ENCODE measurements at places on chromosomes 7 and 10.

- DNase-seq: no peak
Measured at GRCh38 chr10:50600831-50601477, 22.8 kb downstream of the SGMS1 start.

DNA sequence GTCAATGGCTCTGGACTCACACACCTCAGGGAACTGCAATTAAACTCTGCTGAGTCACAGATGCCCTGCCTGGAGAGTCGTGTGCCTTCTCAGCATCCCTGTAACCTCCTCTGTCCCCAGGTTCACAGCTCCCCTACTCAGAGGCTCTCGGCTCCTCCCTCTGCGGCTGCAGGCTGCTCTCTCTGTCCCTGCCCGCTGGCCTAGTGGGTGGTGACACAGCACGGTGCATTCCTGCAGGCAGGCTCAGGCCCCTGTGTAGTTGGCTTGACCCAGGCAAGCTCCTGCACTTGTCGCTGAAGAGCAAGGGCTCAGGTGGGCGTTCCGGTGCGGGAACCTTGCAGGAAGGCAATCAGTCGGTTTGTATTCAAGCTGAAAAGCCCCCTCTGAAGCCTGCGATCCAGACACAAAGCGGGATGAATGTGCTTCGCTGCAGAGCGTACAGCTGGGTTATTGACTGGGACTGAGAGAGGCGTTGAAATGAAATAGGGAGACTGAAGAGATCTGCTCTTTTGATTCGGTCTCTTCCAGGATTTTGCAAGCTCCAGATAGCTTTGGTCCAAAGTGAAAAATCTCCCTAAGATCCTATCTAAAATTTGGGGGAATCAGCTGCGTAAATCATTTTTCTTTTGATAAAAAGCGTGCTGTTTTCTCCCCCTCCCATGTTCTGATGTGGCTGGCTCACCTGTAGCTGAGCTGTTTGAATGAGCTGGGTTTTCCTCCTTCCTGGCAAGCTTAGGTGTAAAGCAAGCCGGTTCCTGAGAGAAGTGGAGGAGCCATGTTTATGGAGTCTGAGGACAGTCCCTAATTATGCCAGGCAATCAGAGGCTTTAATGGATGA is 208.7 kb upstream of the PHYHIPL start:
- no peak for DNase-seq

GRCh38 chr10:100748231-100749058 is 3.1 kb downstream of the PAX2 start:
- no peak for DNase-seq

DNA sequence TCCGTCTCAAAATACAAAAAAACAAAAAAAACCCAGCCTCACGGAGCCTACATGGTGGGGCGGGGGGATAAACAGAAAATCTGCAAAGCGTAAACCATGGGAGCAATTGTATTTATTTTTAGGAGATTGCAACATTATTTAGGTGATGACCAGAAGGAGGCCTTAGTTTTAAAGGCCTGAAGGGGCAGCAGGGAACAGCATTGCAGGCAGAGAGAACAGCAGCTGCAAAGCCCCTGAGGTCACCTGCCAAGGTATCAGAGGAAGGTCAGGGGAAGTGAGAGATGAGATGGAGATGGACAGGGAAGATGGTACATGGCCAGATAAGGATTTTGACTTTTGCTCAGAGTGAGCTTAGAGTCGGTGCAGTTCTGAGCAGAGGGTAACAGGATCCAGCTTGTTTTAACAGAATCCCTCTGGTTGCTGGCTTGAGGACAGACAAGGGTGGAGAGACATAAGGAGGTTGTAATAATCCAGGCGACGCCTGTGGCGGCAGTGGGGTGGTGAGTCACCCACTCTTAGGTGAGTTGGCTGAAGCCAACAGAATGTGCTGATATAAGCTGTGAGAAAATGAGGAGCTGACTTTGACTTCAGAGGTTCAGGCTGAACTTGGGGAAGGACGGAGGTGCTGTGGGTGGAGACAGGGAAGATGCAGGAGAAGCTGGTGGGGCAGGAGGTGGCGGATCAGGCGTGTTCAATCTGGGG is 82.3 kb upstream of the GTF2I start:
- DNase-seq: no peak

DNA sequence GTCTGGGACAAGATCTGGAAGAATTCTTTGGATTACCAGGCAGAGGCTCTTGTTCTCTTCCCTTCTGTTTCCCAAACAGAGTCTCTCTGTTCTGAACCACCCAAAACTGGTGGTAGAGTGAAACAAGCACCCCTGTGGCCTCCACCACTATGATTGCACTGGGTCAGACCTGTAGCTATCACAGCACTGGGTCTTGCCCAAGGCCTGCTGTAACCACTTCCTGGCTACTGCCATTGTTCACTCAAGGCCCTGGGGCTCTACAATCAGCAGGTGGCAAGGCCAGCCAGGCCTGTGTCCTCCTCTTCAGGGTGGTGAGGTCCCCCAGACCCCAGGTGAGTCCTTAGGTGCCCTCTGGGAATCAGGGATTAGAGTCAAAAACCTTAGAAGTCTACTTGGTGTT is 4.1 kb upstream of the LRRC17 start:
- no peak for DNase-seq

GRCh38 chr7:134850066-134850465 is 70.6 kb downstream of the CALD1 start:
- DNase-seq: no peak

- no peak for DNase-seq
Measured at GRCh38 chr10:27611744-27612550, 107.8 kb downstream of the RAB18 start.

DNA sequence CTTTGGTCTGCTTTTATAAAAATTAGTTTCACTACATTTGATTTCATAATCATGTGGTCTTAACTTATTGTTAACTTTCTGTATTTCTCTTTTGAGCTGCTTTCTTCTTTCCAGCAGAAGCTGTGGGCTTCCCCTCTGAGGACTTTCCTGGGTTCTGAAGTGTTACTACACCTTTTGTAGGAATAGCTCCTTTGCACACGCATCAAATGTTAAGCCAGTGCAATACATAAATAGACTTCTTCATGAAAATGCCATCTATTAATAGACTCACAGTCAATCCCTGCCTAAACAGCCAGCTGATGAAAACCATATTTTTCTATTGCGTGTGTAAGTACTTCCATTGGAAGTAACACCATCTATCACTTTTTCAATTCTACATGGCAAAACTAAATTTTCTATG is 1.5 kb downstream of the ABCB4 start:
- DNase-seq: no peak

DNA sequence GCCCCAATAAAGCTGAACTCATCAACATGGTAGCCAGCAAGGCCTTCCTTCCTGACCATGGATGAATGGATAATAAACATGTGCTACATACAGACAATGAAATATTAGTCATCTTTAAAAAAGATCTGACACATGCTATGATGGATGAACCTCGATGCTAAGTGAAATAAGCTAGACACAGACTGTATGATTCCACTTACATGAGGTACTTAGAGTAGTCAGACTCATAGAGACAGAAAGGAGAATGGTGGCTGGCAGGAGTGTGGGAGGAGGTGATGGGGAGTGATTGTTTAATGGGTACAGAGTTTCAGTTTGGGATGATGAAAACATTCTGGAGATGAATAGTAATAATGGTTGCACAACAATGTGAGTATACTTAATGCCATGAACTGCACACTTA is 114.1 kb upstream of the SORCS3 start:
- DNase-seq: no peak

DNA sequence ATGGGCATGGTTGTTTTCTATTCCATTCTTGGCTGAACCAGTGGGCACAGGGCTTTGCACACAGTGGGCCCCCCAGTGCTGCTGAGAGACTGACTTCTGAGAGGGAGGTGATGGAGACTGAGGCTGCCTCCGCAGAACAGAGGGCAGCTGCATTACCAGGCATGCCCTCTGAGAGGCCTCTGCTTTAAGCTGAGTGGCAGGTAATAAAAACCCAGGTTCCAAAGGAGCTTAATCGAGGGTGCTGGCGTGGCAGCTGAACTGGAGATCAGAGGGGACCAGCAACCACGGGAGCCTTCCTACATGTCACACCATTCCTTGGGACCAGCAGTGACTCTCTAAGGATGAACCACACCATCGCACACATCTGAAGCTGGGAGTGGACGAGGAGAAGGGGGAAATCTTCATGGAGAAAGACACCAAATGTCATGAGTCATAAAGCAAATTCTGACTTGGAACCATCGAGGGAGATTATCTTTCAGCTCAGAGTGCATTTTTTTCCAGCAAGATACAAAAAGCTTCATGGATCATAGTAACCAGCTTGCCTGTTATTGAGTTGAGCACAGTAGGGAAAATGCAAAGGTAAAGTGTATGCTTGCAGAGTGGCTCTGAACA is 24.6 kb downstream of the HIPK2 start:
- DNase-seq: no peak

GRCh38 chr7:14420768-14421167 is 431.3 kb upstream of the ETV1 start:
- DNase-seq: no peak

DNA sequence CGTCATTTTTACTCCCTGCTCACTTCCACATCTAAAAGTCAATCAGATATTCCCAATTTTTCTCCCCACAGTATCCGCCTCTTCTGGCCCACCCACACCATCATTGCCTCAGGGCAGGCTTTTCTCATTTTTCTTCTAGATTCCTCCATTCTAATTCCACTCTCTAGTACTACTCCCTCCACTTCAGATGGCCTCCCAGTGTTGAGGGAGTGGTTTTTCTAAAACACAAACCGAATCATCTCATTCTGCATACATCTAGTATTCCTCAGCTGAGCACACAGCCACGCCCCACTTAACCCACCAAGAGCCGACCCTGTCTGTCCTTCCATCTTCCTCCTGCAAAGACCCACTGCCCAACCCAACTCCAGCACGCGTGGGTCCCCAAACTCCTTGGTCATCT is 314.9 kb upstream of the NPVF start:
- DNase-seq: no peak

DNA sequence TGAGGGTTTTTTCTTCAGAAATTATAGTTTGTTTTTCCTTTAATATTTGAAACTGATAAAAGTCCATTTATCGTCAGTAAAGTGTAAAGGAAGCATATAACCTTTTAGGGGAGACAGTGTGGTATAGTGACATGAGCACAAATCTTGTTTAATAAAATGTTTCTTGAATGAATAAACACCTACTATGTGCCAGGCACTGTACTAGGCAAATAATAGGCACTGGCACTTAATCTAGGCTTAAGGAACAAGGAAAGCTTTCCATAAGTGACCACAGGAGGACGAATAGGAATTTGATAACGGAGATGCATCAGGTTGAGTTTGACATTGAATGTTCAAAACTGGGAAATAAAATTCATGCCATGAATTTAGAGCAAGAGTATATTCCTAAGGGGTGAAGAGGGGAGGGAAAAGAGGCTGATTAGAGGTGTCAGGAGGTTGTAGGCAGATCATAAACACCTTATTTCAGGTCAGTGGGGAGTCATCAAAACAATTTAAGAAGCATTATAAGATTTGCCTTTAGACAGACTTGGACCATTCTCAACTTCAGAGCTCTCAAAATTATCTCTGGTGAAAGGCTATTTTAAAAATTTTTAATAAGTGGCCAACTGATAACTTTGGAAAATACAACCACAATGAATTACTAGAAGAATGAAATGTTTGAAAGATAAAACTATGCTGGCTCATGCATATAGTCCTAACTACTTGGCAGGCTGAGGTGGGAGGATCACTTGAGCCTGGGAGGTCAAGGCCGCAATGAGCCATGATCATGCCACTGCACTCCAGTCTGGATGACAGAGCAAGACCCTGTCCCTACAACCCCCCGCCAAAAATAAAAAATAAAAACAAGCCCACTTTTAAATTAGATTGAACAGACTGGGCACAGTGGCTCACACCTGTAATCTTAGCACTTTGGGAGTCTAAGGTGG is 22.4 kb downstream of the RALA start:
- no peak for DNase-seq

GRCh38 chr10:42638821-42639270 is 476 bp upstream of the ZNF33B start:
- DNase-seq: no peak

GRCh38 chr7:115230882-115231571 is 309.1 kb downstream of the MDFIC start:
- no peak for DNase-seq

DNA sequence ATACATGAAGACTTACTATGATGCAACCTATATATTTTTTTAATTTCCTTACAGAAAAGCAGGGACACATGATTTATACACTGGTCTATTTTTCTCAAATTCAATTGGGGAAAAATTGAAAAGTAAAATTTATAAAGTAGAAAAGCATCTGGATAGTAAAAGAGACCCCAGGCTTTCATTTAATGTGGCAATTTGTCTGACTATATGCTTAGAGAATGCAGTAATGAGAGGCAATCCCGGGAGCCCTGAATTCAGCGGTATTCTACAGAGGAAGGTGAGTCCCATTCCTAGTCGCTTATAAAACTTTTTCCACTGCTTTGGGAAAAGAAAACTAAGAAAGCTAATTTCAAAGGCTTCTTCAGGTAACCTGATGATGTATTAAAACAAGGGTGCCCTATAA is 167.1 kb downstream of the SEMA3D start:
- no peak for DNase-seq

DNA sequence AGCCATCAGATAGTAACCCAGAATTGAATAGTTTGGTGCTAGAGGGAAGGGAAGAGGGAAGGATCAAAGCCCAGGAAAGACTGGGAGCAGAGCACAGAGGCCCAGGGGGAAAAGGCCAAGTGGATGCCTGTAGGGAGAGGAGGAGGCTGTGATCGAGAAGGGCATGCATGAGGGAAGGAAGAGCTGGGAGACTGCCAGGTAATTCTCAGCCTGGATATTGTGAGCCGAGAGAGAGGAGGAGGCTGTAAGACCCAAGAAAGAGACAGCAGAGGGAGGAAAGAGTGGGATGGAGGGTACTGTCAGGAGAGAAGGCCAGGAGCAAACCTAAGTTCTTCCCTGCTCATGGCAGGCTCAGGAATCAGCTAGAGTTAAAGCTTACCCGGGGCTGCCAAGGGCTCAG is 178.2 kb downstream of the CCDC3 start:
- DNase-seq: no peak

DNA sequence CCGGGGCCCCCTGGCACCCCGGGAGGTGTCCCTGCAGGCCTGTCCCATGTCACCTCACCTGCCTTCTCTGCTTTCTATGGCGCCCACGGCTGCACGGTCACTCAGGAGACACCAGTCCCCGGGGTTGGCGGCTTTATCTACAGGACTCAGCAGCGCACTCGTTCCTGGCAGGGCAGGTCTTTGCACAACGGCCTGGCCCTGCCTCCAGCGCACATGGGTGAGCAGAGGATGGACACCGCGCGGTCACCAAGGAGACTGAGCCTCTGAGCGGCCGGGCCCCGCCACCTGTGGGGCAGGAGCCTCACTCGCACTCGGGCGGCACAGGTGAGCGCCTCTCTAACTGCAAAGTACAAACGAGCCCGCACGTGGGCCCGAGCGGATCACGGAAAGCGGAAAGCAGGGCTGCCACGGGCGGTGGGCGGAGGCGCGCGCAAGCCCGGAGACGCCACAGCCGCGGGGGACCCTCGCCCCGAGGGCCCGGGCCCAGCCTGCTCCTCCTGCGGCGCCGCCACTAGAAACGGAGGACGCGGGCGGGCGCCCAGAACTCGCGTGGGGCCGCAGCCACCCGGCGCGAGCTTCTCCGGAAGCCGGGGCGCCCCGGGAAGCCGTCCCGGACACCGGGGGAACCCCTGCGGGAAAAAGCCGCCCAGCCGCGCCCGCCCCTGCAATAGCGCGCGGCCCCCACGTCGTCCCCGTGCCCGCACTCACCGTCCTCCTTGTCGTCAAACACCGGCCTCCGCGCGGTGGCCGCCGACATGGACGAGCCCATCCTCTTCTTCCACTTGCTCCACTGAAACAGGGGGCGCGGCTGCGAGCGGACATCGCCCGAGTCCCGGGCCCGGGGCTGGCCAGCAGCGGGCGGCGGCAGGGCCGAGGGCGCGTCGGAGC is 642 bp downstream of the STK32C start:
- peak; percentile 25 for DNase-seq
